Activated CD8-positive, alpha-beta T cell treated with anti-CD3 and anti-CD28 coated beads for 36 hours (primary cell): ENCODE measurements at places on chromosomes 6 and 20.

DNA sequence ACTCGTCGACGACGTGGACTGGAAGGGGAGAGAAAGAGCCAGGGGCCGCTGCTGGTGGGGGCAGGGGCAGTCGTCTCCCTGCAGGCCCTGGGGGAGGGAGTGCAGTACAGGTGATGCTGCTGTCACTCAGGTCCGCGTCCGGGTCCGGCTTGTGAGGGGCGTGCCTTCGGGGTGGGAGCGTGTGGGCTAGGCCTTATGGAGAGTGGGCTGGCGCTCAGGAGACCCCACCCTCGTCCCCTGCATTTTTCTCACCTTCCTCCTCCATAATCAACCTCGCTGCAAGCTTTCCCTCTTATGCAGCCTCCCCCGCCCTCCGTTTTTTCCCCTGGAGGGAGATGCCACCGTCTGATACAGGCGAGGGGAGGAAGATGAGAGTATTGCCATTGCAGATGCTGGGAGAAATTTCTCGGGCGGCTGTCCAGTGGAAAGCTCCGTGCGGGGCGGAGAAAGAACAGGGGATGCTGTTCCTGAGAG, 632 bp downstream of the PCMT1 start:
- peak; percentile 89 for DNase-seq

DNA sequence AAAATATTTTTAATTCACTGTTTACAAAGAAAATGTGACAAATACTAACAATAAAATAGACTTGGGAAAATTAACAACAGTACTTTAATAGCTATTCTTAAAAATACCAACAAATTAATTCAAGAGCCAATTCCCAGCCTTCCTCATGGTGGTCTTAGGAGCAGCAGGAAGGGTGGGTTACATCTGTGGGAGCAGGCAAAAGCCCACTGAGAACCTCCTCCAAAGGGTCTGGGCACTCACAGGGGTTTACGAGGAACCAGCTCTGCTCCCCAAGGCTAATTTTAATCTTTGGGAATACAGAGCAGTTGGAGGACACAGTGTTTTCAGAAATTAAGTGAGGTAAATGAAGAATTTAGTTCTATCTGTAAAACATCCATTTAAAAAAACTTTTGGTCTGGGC, 10.2 kb downstream of the SOD2 start:
- DNase-seq = no peak

DNA sequence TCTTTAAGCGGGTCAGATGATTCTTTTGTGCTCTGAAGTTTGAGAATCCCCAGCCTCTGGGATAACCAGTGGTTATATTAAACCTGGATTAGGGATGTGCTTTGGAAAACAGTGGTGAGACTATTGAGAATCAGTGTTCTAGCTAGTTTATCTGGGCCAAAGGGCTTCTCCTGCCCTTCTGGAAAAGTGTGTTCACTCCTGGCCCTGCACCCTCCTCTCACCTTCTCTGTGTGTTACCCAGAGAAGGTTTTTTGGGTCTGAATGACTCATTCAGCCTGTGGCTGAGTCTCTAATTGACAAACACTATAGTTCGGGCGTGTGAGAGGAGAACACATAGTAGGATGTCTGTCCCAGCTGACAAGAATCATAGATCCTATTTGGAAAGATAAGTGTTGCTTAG, 66.7 kb downstream of the LRRC1 start:
- DNase-seq = no peak

- DNase-seq = no peak
Observed at GRCh38 chr6:56424064-56424463, 176.7 kb upstream of the COL21A1 start.

DNA sequence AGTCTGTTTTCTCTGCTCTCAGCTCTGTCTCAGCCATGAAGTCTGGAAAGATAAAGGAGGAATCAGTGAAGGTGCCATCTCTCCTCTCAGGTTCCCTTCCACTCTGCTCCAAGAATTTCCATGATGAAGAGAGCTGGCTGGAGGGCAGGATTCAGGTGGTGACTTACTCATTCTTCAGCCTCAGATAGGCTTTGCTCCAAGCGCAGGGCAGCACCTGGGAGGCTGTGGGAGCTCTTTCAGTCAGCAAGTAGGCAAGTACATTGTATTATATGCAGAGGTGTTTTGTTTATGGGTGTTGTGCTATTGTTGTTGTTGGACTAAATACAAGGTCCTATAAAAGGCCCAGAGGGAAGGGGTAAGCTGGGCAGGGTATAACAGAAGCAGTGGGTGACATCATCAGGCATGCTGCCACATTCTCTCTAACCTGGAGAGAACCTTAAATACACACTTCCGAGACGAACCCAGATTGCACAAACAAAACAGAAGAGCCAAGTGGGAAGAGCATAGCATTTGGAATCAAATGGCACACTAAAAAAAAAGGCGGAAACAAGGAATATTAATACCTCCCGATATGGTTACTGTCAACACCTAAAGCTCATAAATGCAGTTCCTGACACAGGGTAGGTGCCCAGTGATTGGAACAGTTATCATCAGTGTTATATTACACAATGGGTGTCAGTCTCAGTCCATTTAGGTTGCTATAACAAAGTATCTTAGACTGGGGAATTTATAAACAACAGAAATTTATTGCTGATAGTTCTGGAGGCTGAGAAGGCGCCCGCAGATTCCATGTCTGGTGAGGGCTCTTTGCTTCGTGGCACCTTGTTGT, 14.5 kb upstream of the PSMG4 start:
- DNase-seq = no peak

GRCh38 chr6:90233213-90233612, 63.4 kb downstream of the BACH2 start:
- no peak for DNase-seq

GRCh38 chr20:38514185-38514584, 41.5 kb downstream of the RALGAPB start:
- DNase-seq = no peak

DNA sequence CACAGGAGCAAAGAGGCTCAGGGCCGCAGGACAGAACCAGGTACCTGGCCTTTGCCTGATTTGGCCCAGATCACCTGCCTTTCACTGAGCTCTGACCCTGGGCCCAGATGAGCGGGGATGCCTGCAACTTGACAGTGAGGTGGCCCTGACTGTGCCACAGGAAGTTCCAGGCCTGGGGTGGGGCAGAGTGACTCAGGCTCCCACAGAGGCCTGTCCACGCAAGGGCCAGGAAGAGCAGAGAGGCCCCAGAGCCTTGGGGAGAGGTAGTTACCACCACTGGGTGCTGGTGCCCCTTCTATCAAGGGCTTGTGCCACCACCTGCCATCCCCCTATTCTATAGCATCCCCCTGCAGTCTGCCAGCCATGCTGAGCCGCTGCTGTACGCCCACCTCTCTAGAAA, 4.1 kb upstream of the NOL4L start:
- DNase-seq = no peak

DNA sequence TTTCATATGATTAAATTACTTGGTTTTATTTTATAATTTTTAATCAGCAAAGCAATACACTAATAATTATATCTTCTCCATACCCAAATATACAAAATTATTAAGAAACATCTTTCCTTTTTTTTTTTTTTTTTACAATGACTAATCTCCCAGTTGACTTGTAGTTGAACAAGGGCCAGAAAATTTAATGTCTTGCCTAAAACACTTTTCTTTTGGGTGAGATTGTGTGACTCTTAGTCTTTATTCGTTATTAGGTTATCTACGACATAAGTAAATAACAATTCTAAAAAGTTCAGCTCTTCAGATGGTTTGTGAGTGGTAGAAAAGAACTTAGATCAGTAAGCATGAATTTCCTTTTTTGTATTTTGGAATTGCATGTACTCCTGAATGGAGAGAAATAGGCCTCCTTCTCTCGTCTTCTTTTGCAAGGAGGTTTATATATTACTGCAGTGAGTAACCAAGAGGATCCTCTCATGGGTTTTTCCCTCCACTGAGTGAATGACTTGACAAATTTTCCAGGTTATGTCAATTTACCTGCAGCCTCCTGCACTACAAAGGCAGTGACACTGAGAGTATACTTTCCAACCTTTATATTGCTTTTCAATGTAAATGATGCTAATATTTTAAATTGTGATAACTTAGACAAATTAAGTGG, 364.5 kb upstream of the CITED2 start:
- DNase-seq = no peak
